Amniotic stem cell (primary cell): ENCODE measurements at places on chromosomes 4 and X.

DNA sequence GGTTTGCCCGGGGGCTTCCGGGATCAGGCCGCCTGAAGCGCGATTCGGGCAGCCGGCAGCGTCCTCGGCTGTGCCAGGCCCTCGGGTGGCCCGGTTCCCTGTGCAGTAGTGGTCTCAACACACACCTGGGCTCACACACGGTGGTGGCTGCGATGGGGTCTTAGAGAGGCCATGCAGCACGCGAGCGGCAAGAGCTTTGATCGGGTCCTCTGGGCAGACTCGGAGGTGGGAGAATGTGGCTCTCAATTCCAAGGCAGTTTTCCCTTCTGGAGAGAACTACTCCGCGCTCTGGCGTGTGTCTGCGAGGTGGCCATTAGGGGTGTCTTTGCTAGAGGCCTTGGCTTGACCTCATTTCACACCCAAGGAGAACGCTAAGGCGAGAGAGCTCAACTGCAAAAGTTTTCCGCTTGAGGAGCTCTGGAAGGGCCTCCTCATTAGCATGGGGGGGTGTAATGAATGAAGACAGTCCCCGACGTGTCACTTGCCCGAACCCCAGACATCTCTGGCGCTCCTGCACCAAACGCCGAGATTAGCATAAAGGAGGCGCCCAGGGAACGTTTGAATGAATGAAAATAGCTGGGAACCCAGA, 771 bp upstream of the RBPJ start:
- DNase-seq: no peak

DNA sequence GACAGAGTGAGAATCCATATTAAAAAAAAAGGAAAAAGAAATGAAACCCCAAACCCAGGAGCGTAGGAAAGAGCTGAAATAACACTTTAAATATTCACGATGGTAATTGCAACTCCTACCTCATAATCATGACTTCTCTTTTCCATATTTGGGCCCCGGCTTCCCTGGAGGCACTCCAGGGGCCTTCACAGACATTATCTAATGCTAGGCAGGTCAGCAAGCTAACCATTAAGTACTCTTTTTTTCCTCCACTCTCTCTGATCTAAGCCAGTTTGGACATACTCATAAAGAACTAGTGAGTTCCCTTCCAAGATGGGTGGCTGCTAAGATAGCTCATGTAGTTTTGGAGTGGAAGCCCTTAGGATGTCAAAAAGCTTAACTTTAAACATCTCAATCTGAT, 83.2 kb downstream of the SH3KBP1 start:
- no peak for DNase-seq

- no peak for DNase-seq
These were observed 490.0 kb upstream of the TENM3 start for GRCh38 chr4:181753207-181753606.

GRCh38 chr4:137957806-137958205, 284.3 kb downstream of the SLC7A11 start:
- DNase-seq: no peak

DNA sequence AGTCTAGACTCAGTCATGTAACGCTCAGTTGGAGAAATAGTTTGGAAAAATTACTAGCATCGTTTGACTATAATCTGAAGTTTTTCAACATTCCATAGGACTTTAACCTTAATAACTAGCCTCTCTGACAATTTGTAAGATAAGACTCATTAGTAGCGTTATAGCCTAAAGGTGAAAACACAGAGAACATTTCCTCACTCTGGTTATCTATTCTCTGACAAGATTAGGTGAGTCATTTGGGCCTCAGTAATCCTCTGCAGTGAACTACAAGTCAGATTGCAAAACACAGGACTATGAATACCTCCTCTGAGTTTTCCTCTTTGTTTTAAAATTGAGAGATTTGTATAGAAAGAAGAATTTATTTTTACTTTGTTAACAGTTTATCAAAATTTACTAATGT, 31.8 kb upstream of the PDLIM5 start:
- DNase-seq: peak; percentile 14

DNA sequence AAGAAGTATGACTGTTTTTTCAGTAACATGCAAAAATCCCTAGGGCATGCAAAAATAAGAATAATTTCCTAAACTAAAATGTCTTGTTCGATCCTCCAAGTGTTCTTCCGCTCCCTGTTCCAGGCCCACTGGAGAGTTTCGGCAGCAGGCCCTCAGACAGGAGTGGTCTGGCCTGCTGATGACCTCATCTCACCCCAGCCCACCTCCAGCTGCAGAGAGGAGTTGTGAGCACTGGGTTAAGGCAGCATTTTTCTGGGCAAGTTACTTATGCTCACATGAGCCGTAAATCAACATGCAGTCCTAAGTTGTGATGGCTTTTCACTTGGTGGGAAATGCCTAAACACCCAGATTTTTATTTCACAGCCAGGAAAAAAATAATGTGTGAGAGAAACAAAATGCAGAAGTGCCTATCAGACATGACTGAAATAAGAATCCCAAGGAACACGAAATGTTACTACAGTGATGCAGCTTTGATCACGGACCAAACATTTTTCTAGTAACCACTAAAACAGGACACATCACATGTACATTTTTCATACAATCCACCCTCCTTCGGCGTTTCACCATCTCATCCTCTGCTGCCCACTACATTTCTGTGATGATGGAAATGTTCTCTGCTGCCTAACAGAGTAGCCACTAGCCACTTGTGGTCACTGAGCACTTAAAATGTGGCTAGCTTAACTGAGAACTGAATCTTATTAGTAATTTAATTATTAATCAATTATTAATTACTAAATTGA, 153.3 kb upstream of the TBL1X start:
- DNase-seq: no peak

DNA sequence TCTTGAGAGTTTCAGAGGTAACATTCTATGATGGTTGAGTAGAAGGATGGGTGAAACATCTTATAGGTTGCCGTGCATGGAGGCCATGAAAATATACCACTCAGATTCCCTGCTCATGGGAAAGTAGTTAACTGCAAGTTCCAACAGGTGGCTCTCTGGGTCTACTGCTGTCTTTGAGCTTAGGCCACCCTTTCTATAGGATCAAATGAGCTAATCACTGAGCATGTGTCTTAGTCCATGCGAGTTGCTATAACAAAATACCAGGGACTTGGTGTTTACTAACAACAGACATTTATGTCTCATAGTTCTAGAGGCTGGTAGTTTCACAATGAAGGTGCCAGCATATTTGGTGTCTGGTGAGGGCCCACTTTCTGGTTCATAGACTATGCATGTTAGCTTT, 144.8 kb upstream of the UNC5C start:
- no peak for DNase-seq

GRCh38 chr4:6456450-6456849, 16.0 kb downstream of the PPP2R2C start:
- no peak for DNase-seq

- DNase-seq: peak; percentile 21
These were observed 49.6 kb downstream of the DKK2 start for GRCh38 chr4:106986486-106986885.

- peak; percentile 3 for DNase-seq
These were observed 520.5 kb upstream of the NR3C2 start for GRCh38 chr4:148962539-148963290.

GRCh38 chr4:90081432-90082144, 45.6 kb upstream of the CCSER1 start:
- no peak for DNase-seq

- no peak for DNase-seq
These were observed 5.2 kb upstream of the EFNB1 start for GRCh38 chrX:68823413-68824151.

GRCh38 chr4:84032372-84032771, 466.7 kb downstream of the NKX6-1 start:
- no peak for DNase-seq

- DNase-seq: no peak
These were observed 5.8 kb downstream of the ARAF start for GRCh38 chrX:47566841-47567240.

DNA sequence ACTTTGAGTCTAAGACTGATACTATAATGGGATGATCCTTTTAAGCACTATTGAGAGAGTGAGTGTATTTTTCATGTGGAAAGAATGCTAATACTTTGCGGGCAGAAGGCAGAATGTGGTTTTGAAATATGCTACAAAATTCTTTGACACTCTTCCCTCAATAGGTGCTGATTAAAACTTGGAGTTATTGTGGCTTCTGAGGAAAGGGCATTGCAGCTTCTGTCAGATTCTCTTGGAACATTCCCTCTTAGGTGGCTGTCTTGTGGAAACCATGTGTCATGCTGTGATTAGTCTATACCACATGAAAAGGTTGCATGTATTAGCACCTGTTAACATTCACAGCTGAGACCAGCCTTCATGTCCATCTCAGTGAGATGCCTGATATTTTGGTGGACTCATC, 547.0 kb downstream of the STIM2 start:
- no peak for DNase-seq
